ENCODE measurements at places on chromosomes 12 and 14.

GRCh38 chr14:103260629-103261124 lies 73.4 kb upstream of the EIF5 start:
- DNase-seq = no peak

DNA sequence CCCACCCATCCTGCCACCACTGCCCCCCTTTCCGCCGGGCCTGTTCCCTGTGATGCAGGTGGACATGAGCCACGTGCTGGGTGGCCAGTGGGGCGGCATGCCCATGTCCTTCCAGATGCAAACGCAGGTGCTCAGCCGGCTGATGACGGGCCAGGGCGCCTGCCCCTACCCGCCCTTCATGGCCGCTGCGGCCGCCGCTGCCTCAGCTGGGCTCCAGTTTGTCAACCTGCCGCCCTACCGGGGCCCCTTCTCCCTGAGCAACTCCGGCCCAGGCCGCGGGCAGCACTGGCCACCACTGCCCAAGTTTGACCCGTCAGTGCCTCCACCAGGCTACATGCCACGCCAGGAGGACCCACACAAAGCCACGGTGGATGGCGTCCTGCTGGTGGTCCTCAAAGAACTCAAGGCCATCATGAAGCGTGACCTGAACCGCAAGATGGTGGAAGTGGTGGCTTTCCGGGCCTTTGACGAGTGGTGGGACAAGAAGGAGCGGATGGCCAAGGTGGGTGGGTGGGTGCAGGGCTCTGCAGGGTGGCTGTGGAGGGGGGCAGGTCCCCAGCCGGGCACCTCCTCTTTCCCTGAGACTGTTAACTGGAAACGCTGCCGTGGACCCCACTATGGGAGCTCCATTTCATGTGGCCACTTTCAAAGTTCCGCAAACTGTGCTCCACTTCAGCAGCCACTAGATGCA lies 10.8 kb downstream of the SETD1B start:
- no peak for DNase-seq

- DNase-seq = no peak
These were observed 1.4 kb upstream of the GLTP start for GRCh38 chr12:109881752-109882151.

- DNase-seq = no peak
These were observed 65.0 kb upstream of the AMN start for GRCh38 chr14:102857444-102857843.

- DNase-seq = no peak
These were observed 400.3 kb downstream of the ZFP36L1 start for GRCh38 chr14:68392393-68393141.

- DNase-seq = no peak
These were observed 14.2 kb downstream of the TRPV4 start for GRCh38 chr12:109818905-109819500.

- DNase-seq = no peak
These were observed 13.9 kb upstream of the ANKRD33 start for GRCh38 chr12:51874000-51874399.

GRCh38 chr12:105223352-105223845 lies 12.6 kb downstream of the APPL2 start:
- no peak for DNase-seq

- DNase-seq = no peak
These were observed 75.3 kb upstream of the CEP83 start for GRCh38 chr12:94534774-94535509.

GRCh38 chr12:124640056-124640455 lies 72.6 kb upstream of the NCOR2 start:
- DNase-seq = no peak

DNA sequence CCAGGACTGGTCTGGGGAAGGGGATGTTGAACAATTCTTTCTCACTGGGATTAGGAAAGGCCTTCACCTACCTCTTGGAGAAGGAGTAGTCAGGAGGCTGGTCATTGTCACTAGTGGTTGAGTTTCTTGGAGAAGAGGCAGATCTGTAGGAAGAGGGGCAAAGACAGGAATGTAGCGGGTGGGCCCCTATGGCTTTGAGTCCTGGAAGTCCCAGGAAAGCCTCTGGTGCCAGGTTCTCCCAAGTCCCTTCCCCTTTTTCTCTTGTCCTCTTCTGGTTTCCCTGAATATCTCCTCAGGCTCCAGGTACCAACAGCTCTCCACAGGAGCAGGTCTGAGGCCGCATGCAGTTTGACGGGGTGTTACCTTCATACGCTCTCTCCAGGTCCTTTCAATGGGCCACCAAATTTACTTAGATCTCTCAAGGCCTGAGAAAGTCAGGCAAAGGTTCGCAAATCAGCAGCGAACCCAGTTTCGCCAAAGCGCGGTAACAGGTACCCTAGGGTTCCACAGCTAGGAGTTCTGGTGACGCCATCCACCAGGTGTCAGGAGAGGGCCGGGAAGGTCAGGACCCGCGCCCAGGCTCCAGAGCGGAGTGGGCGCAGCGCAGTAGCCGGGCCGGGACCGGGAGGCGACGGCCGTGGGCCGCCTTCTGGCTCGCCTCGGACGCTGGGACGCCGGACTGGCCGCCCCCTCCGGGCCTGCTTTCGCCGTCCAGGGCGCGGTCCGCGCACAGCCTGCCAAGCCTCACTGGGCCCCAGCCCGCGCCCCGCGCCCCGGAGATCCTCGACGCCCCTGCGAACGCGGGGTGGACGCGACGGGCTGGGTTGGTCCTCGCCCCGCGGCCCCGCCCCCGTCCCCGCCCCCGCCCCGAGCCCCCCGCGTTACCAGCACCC lies 795 bp downstream of the SMAGP start:
- no peak for DNase-seq

DNA sequence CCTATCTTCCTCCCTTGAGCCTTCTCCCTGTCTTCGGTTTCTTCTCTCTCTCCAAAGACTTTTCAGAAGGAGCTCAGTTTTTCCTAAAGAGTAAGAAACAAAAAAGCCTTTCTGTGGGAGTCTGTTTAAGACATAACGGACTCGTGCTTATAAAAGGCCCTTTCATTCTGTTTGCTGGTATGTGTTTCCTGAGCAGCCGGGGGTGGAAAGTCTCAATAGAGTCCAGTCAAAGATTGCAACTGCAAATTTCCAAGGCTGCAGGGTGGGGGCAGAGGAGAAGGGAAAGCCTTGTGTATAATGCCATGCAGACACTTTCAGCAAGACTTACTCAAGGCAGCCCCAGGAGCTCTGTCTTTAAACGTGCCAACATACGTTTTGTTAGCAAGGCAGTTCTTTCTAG lies 62.2 kb downstream of the GNG2 start:
- DNase-seq = no peak

DNA sequence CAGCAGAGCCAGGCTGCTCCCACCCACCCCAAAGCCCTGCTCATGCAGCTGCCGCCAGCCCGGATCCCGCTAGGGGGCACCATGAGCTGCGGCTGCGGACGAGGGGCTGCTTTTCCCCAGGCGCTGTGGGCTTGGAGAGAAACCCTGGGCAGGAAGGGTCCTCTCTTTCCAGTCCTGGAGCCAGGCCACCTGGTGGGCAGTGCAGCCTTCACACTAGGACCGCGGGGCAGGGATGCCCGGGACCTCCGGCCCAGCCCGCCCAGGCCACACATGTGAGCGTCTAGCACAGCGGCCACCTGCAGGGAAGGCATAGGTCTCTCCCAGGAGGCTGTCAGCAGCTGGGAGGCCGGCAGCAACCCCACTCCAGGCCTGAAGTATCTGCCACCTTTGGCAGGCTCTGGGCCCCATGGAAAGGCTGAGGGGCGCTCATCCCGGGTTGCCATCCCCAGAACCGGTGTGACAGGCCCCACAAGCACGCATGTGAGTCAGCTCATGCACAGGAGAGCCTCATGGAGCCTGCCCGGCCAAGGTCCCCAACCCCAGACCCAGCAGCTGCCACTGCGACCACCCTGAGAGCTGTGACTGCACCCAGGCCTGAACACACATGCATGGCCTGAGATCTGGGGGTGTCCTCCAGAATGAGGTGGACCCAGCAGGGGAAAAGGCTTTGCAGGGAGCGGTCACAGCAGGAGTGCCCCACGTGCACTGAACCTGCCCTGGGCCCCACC lies 280.0 kb upstream of the RTL1 start:
- DNase-seq = no peak

DNA sequence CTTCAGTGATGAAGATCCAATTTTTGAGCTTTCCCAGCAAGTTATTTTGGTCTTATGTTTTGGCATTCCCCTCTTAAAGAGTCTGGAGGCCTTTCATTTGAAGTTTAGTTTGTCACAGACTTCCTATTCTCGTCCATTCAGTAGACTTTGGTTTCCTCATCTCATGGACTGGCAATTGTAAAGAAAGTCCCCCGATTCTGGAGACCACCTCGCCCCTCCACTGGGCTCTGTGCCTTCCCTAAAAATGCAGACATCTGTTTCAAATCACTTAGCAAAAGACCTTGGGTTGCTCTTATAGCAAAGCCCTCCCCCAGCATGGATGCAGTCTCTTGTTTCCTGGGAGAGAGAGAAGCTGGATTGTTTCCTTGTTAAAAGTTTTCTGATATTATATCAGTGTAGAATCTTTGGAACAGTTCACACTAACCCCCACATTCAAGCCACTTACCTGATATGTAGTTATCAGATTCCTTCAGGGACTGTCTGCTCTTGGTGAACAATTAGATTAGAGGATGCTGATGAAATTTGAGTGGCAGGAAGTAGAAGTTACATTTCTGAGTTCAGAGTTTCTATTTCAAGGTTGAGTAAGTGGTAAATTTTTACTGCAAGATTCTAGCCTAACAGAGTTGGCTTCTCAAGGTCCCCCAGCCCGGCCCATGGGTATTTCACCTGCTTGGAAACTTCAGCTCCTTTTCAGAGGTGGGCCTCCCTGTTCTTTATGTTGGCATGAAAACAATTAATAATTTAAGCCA lies 56.3 kb downstream of the PLXNC1 start:
- no peak for DNase-seq

- DNase-seq = no peak
These were observed 3.2 kb upstream of the CLEC4C start for GRCh38 chr12:7750350-7750749.

DNA sequence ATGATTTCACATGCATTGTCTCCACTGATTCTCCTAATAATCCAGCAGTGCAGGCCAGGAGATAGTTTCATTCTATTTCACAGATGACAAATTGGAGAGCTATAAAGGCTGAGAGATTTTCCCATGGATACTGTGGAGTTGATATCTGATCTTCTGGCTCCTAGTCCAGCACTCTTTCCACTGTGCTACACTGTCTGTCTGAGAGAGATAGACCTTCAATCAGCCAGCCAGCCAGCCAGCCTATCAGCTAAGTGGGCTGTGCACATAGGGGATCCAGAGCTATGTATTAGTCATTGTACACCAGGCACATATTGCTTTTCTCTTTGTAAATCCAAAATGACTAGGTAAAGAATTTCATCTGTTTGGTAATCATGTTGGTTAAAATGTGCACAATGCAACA lies 91.8 kb upstream of the ATP2B1 start:
- no peak for DNase-seq

DNA sequence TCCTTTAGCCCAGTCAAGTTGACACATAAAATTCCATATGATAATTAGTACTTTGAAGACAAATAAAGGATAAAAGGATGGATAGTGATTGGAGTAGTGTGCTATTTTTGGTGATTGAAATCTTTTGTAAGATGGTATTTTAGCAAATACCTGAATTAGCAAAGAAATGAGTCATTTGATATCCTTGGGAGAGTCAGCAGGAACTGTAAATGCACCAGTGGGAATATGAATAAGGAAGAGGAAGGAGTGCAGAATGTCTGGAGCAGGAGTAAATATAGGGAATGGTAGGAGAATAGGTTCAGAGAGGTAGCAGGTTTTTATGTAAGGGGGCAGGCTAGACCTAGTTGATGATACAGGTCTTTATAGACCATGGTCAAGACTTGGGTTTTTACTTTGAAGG lies 75.0 kb downstream of the TRMT5 start:
- no peak for DNase-seq

GRCh38 chr14:101506926-101507835 lies 54.1 kb upstream of the DIO3 start:
- no peak for DNase-seq

GRCh38 chr12:104524034-104524832 lies 67.5 kb downstream of the CHST11 start:
- no peak for DNase-seq
